Naive thymus-derived CD4-positive, alpha-beta T cell (primary cell): ENCODE measurements at places on chromosomes 7 and 10. TPM values are rescaled to one million over a fixed set of nuclear protein-coding genes. Genes with fewer than 3 reads are reported as not detected.

GRCh38 chr10:16803464-16803863 is 13.8 kb downstream of the RSU1 start:
- no peaks in the 10 kb centered on the region for H3K27me3 ChIP-seq
- DNase-seq, result no peak
- H3K27ac ChIP-seq, result no peak overlapping the region
- H3K4me3 ChIP-seq, result no peak overlapping the region
- H3K4me1 ChIP-seq, result no peaks in the 10 kb centered on the region

DNA sequence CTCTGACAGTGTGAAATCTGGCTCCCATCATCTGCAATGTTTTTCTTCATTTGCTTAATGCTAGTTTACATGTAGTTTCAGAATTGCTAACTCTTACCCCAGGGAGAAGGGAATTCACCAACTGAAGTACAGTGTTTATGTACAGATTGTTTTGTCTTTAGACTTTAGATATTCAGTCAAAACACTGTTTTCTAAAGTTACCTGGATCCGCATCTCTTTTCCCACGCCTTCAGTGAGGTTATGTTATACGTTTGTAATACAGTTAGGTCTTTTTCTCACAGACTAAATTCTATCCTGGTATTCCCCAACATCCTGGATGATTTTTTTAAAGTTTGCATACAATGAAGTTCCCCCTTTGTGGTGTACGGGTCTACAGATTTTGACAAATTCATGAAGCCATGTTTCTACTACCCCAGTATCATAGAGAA is 3.2 kb upstream of the LYZL1 start:
- no peaks in the 10 kb centered on the region for H3K36me3 ChIP-seq
- DNase-seq, result no peak
- H3K4me1 ChIP-seq, result no peaks in the 10 kb centered on the region
- H3K27me3 ChIP-seq, result peaks cover 4% of the 10 kb centered on the region

- no peak overlapping the region for H3K27ac ChIP-seq
- H3K27me3 ChIP-seq, result no peaks in the 10 kb centered on the region
- no peak for DNase-seq
- peaks cover 12% of the 10 kb centered on the region for H3K36me3 ChIP-seq
Observed at GRCh38 chr7:1933066-1933750, 263.1 kb downstream of the ELFN1 start.

- H3K27me3 ChIP-seq, result no peaks in the 10 kb centered on the region
- H3K4me3 ChIP-seq, result no peak overlapping the region
Observed at GRCh38 chr7:159012353-159013069, 132.2 kb downstream of the VIPR2 start.

- no peak overlapping the region for H3K4me3 ChIP-seq
- H3K27ac ChIP-seq, result no peak overlapping the region
- DNase-seq, result no peak
- no peaks in the 10 kb centered on the region for H3K36me3 ChIP-seq
- no peaks in the 10 kb centered on the region for H3K4me1 ChIP-seq
Observed at GRCh38 chr7:24714676-24715010, 42.6 kb downstream of the GSDME start.

The WNT8B gene
- 0.23 and 0.44 TPM in 2 replicates for total RNA-seq

The NEUROD6 gene
- total RNA-seq, result not detected

The KCNMA1 gene
- total RNA-seq, result not detected

The TAS2R41 gene
- total RNA-seq, result 1.7 TPM
